ENCODE measurements at places on chromosomes 16 and 17. TPM values are rescaled to one million over a fixed set of nuclear protein-coding genes. Genes with fewer than 3 reads are reported as not detected.

Gene TMEM114
- not detected for total RNA-seq

Gene ADAD2
- total RNA-seq = not detected

Gene P2RX5
- 19.0 TPM for total RNA-seq

Gene CEP112
- 2.1 TPM for total RNA-seq

Gene PLA2G10
- total RNA-seq = not detected

Data from activated naive CD8-positive, alpha-beta T cell treated with anti-CD3 and anti-CD28 coated beads, Interleukin-2, amount 10 ng/mL, durations not matched to agents 7 days and 5 days (primary cell).